ENCODE measurements at places on chromosomes 16 and 17. TPM values are rescaled to one million over a fixed set of nuclear protein-coding genes. Genes with fewer than 3 reads are reported as not detected.

EFNB3 gene
- total RNA-seq, result 0.33 TPM

TBC1D3 gene
- total RNA-seq, result 3.8 TPM

GRCh38 chr17:57357830-57358430 is 101.6 kb downstream of the MSI2 start:
- DNase-seq, result no peak

- no peak for DNase-seq
Observed at GRCh38 chr17:13204607-13205237, 186.9 kb upstream of the ELAC2 start.

DNA sequence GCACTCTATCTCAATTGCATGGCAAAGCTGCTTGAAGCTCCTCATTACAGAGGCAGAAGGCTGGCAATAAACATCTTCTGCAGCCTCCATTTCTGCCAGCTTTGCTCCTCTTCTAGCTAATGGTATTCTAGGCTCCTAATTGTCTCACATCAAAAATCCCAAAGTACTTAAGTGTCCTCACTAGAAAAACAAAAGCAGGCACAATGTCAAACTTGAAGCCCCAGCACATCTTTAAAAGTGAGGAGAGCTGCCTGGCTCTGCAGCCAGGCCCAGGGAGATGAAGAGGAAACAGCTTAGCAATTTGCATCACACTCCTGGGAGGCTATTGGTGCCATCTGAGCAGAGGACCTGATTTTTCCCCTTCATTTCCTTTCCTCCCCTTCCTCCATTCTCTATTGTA is 197.1 kb downstream of the KCNJ2 start:
- DNase-seq, result no peak

Measured in liver (tissue), 10 donors.